Activated T-helper 2 cell treated with anti-CD3 and anti-CD28 coated beads, Interferon-gamma antibody, Interleukin-2, Interleukin-4, amounts not matched to agents 10 μg/mL and 5 μg/mL and 100 μg/mL, durations not matched to agents 14 hours and 24 hours and 36 hours (primary cell): ENCODE measurements at places on chromosomes 2 and 18. TPM values are rescaled to one million over a fixed set of nuclear protein-coding genes. Genes with fewer than 3 reads are reported as not detected.

The SLC39A10 gene
- total RNA-seq: 27.2 and 27.6 TPM in 2 replicates

The SDC1 gene
- total RNA-seq: 0.59 and 0.62 TPM in 2 replicates

The SPDYA gene
- total RNA-seq: 1.5 and 1.8 TPM in 2 replicates

The ATP5MC3 gene
- 417 and 424 TPM in 2 replicates for total RNA-seq

The CDH19 gene
- total RNA-seq: not detected in 2 replicates

The DSC3 gene
- total RNA-seq: not detected in 2 replicates

The RNF152 gene
- 0.21 TPM in 2 replicates for total RNA-seq

The GNAL gene
- total RNA-seq: 0.14 and 0.52 TPM in 2 replicates

The GBX2 gene
- not detected in 2 replicates for total RNA-seq

The ANKRD62 gene
- not detected in 2 replicates for total RNA-seq

The DUSP19 gene
- 1.6 and 1.9 TPM in 2 replicates for total RNA-seq

The STK36 gene
- total RNA-seq: 14.4 and 17.9 TPM in 2 replicates

The FAM161A gene
- total RNA-seq: 5.0 and 5.5 TPM in 2 replicates

The GAREM1 gene
- not detected in 2 replicates for total RNA-seq

The TEX44 gene
- not detected in 2 replicates for total RNA-seq
